Glomerular endothelial cell (primary cell): ENCODE measurements at places on chromosomes 5 and 9. TPM values are rescaled to one million over a fixed set of nuclear protein-coding genes. Genes with fewer than 3 reads are reported as not detected.

DNA sequence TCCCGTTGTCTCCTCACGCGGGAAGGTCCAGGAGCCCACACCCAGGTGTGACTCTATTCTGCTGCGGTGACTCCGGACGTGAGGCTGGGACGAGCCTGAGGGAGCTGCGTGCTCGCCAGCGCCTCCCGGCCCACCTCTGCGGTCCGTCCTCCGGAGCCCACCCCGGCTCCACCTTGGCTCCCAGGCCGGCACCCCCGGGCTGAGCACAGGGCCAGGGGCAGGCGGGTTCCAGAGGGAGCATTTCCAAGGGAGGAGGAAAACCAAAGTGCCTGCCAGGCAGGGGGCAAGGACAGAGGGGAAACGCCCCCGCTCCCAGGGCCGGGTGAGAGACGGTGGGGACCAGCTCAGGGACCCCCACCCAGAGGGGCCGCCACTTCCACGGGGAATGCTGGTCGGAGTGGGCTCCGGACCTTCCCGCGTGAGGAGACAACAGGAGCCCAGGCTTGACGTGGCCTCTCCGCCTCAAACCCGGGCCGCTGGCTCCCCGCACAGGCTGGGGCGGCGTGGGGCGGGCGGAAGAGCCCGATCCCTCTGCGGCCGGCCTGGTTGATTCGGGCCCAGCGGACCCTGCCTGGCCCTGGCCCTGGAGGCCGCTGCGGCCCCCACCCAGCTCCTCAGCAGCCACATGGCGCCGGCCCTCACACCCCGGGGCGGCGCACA, 26.0 kb downstream of the IRX4 start:
- DNase-seq = no peak

- no peak for DNase-seq
Measured at GRCh38 chr5:71924980-71925379, 182.3 kb upstream of the MAP1B start.

- no peak for DNase-seq
Measured at GRCh38 chr9:95008151-95008771, 281.8 kb downstream of the AOPEP start.

GRCh38 chr5:41281215-41281810, 68.0 kb upstream of the C6 start:
- DNase-seq = no peak

Gene PDE8B
- 0.12 and 0.29 TPM in 2 replicates for total RNA-seq

- DNase-seq = no peak
Measured at GRCh38 chr5:55446640-55447351, 88.0 kb downstream of the PLPP1 start.

- no peak for DNase-seq
Measured at GRCh38 chr5:94248175-94248875, 370.1 kb downstream of the KIAA0825 start.

Gene PRUNE2
- 7.1 and 9.6 TPM in 2 replicates for total RNA-seq

- no peak for DNase-seq
Measured at GRCh38 chr5:82593481-82593880, 315.3 kb upstream of the RPS23 start.

Gene IFNA2
- total RNA-seq = not detected in 2 replicates

Gene HMMR
- total RNA-seq = 3.7 and 8.6 TPM in 2 replicates

- DNase-seq = no peak
Measured at GRCh38 chr5:9362600-9362999, 183.3 kb downstream of the SEMA5A start.

GRCh38 chr9:122975196-122975595, 34.4 kb downstream of the RABGAP1 start:
- DNase-seq = peak; percentile 31

- DNase-seq = no peak
Measured at GRCh38 chr5:170411100-170411499, 21.9 kb upstream of the KCNMB1 start.

- no peak for DNase-seq
Measured at GRCh38 chr9:4936823-4937222, 48.2 kb upstream of the JAK2 start.

GRCh38 chr5:138647794-138648410, 72.7 kb upstream of the HSPA9 start:
- no peak for DNase-seq

DNA sequence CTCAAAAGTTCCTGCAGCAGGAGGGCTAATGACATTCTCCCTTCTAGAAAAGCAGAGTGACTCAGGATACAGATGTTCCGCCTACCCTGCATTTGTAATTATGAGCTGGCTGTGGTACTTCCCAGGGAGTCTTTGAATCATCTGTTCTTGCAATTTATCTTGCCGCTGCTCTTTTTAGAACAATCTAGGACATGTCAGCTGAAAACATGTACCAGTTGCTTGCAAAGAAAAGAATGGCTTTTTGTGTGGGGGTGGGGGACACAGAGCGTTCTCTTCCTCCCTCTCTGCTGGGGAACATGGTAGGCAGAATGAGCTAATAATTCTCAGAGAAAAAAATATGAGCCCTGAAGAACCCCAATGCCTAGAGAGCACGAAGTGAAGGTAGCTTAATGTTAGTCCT, 51.7 kb upstream of the TUT7 start:
- DNase-seq = no peak

DNA sequence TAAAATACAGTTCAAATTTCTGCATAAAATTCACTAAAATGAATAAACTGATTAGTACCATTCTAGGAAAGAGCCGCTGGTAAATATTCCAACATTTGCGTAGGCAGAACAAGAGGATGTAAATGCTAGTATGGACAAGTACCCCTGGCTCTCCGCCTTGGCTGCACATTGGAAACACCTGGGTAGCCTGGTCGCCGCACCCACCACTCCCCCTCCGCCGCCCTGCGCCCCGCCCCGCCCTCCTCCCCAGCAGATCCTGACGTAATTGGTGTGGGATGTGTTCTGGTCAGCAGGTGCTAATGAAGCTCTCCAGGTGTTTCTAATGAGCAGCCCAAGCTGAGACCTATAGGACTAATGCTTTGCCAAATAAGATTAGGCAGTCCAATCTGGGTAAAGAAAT, 225.7 kb downstream of the FRMD3 start:
- DNase-seq = no peak

Gene EGFL7
- 712 and 917 TPM in 2 replicates for total RNA-seq

- no peak for DNase-seq
Measured at GRCh38 chr5:119327018-119327417, 28.8 kb upstream of the TNFAIP8 start.

GRCh38 chr5:4924577-4924976, 215.6 kb upstream of the ADAMTS16 start:
- no peak for DNase-seq

Gene RNF180
- 4.7 and 10.3 TPM in 2 replicates for total RNA-seq

Gene MIGA2
- total RNA-seq = 17.5 and 23.3 TPM in 2 replicates

- DNase-seq = no peak
Measured at GRCh38 chr5:160327818-160328217, 15.5 kb upstream of the CCNJL start.

Gene INSL6
- total RNA-seq = not detected in 2 replicates

- no peak for DNase-seq
Measured at GRCh38 chr5:15680455-15680854, 180.5 kb downstream of the FBXL7 start.

GRCh38 chr5:102578362-102578761, 79.6 kb upstream of the SLCO6A1 start:
- DNase-seq = no peak

- no peak for DNase-seq
Measured at GRCh38 chr5:148509893-148510292, 126.1 kb downstream of the FBXO38 start.

Gene DND1
- 0.29 and 1.1 TPM in 2 replicates for total RNA-seq

Gene SNAPC4
- total RNA-seq = 12.7 and 20.6 TPM in 2 replicates

DNA sequence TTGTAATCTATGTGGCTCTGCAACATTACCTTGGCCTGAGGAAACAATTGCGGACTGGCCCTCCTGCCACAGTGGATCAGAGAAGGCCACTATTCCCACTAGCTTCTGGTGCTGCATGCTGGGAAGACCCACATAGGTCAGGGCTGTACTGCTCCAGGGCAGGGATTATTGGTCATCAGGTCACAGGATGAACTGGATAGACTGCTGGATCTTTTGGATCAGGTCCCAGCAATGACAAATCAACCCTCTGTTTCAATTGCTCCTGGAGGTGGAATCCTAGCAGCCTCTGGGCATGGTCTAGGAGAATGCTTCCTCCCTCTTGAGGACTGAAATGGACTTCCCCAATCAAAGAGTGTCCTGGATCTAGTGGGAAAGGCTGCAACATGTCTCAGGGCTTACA, 66.7 kb upstream of the PHF24 start:
- no peak for DNase-seq
